ENCODE measurements at places on chromosomes 2 and 18.

- no peak for DNase-seq
These were observed 497.6 kb upstream of the KLHL29 start for GRCh38 chr2:22887426-22887825.

DNA sequence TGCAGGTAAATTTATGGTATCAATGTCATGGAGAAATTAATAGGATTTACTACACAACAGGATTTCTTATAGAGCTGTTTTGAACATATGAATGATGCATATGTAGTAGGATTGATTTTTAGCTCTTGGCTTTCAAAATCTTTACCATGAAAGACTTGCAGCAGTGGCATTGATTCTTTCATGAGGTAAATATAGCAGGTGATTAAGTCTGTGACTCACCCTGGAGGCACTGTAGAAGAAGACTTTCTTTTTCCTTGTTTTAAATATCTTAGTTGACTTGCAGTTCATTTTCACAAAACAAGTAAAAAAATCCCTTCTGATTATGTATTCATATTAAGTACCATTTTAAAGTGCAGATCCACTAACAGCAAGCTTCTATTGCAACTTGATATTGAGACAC is 463.0 kb downstream of the FBXO15 start:
- no peak for DNase-seq

GRCh38 chr18:11955239-11956029 is 25.9 kb upstream of the IMPA2 start:
- DNase-seq = no peak

- no peak for DNase-seq
These were observed 67.4 kb downstream of the IL1R2 start for GRCh38 chr2:102059151-102059550.

DNA sequence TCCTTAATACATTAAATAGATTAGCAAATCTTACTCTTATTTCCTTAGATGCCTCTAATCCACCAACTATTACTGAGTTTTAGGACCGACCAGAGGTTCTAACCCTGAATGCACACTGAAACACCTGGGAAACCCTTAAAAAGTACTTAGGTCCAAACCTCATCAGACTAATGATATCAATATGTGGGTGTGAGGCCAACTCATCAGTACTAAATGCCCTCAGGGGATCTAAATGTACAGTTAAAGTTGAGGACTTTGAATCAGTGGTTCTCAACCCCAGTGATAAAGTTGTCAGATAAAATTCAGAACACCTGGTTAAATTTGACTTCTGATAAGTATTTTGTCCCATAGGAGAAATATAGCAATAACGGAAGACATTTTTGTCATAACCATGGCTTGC is 20.9 kb downstream of the MMADHC start:
- no peak for DNase-seq

DNA sequence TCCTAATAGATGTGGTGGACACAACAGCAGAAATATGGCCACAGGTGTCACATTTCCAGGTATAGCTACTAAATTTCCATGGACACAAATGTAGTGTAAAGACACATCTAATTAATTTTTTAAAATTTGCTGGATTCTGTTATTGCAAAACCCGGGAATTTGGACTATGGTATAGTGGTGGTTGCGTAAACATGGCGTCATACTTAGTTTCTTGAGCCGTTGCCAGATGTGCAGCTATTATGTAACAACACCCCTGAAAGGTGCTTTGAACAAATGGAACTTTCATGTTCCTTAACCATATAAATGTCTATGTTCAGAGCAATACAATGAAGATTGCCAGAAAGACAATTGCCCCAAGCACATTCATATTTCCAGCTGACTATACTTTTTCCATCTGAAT is 85.9 kb downstream of the HRH4 start:
- DNase-seq = no peak
